ENCODE measurements at places on chromosomes 1 and 21.

DNA sequence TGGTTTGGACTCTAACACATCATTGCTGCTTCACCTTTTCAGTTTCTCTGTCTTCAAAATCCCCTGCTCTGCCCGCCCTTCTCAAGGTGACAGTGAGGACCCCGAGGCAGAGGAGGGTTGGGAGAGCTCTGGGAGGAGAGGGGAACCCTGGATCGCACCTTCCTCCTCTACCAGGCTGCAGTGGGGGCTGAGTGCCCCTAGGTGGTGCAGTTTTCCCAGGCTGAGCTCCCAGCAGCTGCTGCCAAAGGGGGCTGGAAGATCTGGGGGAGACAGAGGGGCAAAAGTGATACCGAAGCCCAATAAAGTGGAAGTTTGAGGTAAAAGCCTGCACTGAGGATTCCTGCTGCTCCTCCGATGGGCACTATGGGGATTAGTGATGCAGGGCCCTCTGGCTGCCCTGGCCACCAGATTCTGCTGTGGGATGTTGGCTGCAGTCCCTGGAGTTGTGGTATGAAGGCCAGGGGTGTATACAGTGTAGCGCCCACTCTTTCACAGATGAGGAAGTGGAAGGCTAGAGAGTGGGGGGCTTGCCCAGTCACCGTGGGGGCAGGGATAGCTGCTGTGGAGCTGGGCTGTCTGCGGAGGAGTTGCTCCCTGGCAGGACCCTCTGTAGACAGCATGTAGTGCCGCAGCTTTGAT lies 40.7 kb upstream of the SCMH1 start:
- DNase-seq: no peak

DNA sequence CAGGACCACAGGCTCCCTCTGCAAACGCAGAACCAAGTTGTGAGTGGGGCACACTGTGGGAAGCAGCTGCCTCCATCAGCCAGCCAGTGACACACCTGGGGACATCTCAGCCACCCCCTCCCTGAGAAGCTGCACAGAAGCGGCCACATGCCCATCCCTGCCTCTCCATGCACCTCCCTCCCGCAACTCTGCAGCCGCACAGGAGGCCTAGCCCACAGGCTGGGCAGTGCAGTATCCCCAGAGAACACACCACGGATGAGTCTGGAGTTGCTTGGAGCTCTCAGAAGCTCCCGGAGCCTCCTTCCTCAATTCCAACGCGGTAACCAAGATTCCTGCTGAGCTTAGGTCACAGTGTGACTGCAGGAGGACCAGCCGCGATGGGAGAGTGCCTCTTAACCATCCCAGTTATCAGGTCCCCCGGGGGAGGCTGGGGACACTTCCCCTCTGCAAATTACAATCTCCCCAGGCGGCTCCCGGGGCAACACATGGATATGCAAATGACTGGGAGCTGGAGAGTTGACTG lies 1.2 kb upstream of the WNT3A start:
- no peak for DNase-seq

DNA sequence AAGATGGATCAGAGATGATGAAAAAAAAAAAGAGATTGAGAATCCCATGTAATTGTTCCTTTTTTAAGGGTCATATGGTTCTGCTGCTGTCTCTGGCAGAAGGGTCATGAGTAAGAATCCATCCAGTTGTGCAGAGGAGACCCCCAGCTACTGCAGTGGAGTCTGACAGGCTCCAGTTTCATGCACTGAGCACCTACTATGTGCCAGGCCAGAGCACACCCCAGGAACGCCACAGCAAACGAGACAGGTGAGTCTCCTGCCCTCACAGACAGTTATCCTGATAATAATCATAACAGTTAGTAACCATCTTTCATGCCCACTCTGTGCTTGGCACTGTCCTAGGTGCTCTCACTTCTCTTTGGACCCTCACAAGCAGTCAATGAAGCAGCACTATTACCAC lies 420.0 kb downstream of the MATN1 start:
- no peak for DNase-seq

DNA sequence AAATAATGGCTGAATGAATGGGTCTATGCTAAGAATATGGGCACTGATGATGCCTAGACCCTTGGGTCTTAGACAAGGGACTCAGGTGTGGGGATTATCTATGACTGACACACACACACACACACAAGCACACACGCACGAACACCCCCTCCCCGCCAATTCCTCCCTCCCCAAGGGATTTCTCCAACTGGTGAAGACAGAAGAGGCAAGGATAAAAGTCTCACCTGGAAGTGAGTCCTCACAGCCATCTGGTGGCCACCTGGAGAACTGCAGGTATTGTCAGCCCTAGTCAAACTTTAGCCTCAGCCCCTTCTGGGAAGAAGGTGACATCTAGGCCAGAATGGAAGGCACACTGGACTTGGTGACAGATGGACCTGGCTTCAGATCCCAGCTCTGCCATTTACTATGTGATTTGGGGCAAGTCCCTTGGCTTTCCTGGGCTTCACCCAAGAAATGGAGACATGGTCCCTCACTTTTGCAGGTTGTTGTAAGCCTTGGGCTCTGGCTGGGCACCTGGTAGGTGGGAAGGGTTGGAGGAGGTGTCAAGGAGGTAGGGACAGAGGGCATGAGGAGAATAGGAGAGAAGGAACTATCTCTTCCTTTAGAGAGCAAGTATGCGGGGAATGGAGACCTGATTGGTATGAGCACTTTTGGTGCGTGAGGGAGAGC lies 4.0 kb upstream of the GPR3 start:
- no peak for DNase-seq

DNA sequence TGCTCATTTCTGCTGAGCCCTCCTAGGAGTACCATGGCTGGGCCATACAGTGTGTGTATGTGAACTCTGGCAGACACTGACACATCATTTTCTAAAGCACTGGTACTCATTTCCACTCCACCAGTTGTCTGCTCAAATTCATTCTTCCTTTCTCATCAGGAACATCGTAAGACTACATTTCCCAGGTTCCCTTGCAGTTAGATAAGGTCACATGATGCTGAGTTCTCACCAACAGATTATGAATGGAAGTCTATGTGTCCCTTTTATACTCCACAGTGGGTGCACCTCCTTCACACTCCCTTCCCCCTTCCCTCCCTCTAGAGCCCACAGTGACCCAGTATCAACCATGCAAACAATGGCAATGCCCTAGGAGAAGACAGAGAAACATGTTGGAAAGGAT lies 38.3 kb upstream of the PAX7 start:
- no peak for DNase-seq

- peak; percentile 48 for DNase-seq
Measured at GRCh38 chr1:165871311-165872067, 44.1 kb downstream of the UCK2 start.

DNA sequence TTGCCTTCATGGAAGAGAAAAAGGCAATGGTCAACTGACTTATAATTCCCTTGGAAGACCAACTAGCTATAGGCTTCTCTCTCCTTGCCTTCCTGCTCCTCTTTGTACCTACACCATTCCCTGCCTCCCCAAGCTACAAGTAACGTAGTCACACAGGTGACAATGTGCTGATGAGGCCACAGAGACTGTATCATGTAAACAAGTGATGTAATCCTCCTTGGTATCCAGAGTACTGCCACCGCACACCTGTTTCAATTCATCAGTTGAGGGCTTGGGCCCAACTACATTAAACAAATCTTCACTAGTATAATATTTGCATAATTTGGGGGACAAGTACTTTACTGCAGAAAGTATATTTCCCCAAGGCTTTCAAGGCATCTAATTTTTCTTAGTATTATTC lies 76.4 kb upstream of the SCYL3 start:
- DNase-seq: no peak

GRCh38 chr1:85339656-85340399 lies 63.4 kb upstream of the BCL10 start:
- DNase-seq: no peak

- DNase-seq: no peak
Measured at GRCh38 chr1:195197116-195197515, 1411.1 kb downstream of the KCNT2 start.

DNA sequence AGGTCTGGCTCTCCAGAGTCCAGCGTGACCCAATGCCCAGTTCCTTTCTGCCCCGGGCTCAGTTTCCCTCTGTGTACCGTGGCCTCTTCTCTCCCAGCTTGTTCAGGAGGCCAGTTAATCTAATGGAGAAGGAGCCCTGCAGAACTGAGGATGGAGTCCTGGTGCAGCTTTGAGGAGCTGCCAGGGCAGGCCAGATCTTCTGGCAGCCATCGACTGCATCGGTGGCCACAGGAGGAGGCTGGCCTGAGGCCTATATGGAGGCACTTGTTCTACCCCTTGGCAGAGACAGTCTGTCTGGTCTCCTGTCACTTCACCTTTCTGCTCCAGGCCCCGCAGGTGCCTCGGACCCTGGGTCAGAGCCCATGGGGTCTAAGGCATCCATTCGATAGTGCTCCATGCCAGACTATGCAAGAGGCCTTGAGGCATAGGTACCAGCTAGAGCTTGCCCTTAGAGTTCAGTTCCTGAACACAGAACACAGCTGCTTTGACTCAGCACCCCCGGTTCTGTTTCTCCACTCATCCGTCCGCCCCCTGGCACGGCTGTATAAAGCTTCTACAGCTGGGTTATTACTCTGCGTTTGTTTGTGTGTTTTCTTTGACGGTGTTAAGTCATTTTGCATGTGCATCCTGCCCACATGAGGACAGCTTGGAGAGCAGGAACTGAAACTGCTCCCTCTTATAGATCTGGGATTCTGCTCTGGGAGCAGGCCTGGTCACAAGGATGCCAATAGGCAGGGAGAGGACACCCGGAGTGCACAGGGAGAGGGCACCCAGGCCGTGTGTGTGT lies 18.5 kb upstream of the LRRN2 start:
- no peak for DNase-seq

DNA sequence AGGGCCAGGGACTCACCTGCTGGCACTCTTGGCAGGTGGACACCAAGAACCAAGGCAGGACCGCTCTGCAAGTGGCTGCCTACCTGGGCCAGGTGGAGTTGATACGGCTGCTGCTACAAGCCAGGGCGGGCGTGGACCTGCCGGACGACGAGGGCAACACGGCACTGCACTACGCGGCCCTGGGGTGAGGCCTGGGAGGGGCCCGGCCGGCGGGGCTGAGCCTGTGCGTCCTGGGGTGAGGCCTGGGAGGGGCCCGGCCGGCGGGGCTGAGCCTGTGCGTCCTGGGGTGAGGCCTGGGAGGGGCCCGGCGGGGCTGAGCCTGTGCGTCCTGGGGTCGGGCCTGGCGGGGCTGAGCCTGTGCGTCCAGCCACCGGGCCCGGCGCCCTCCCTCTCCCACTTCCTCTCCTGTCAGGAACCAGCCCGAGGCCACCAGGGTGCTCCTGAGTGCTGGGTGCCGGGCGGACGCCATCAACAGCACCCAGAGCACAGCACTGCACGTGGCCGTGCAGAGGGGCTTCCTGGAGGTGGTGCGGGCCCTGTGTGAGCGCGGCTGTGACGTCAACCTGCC lies 4.6 kb upstream of the MMP23B start:
- no peak for DNase-seq

DNA sequence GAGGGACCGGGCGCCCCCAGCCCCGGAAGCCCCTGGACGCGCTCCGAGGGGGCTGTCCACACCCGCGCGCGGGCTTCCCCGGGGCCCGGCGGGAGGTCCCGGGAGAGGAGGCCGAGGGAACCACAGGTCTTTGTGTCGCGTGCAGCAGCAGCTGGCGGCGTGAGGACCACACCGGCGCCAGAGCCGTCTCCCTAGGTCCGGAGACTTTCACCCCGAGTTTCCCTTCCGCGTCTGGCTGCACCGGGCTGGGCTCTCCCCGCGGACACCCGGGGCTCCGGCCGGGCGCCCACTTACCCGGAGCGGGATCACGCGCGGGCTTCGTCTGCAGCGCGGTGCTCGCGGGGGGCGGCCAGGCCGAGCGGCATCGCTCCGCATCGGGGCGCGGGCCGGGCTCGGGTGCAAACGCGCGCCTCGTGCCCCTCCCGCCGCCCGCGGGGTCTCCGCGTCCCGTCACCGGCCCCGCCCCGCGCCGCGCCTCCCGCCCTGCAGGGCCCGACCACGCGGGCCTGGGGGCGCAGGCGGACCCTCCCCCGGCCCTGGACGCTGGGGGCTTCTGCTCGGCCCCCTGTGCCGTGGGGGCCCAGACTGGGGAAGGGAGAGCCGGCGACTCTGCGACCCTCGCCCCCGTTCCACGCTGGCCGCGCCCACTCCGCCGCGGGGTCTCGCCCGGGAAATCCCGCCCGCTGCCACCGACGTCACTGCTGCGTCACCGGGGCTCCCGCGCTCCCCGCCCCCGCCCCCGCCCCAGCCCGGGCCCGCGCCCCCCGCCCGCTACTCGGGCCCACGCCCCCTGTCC lies at the start of gene GNG4:
TSS of gene GNG4 (minus strand) at position 417 of the 796 bp plus-strand sequence. CDS start 65,946 bp downstream, outside the sequence.
- DNase-seq: no peak

DNA sequence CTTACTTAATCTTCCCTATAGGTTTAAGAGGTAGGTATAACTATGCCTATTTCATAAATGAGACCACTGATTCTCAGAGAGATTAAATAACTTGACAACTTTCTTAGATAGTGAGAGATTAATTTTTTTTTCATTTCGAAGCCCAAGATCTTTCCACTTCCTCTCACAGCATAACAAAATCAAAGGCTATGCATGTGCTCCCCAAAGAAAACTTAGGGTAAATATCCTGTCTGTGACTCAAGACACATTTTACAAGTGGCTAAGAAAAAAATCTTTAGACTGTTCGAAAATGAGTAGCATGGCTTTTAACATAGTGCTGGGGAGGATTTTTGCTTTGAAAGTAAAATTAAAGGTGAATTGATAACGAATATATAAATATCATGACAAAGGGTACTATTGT lies 8.2 kb upstream of the C1orf141 start:
- no peak for DNase-seq

- DNase-seq: no peak
Measured at GRCh38 chr1:41613689-41614574, 129.4 kb upstream of the EDN2 start.

DNA sequence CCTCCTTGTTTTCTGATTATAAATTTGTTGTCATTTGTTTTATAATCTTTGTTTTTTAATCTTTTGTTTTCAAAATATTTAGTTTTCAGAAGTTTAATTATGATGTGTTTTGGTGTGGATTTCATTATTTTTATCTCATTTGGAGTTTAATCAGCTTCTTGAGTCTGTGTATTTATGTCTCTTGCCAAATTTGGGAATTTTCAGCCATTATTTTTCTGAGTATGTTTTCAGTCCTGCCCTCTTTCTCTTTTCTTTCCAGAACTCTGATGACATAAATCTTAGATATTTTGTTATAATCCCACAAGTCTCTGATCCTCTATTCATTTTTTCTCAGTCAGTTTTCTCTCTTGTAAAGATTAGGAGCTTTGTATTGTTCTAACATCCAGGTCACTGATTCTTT lies 89.8 kb downstream of the RHOU start:
- no peak for DNase-seq

GRCh38 chr1:920010-920409 lies 3.7 kb upstream of the SAMD11 start:
- DNase-seq: no peak

GRCh38 chr1:18712252-18712600 lies 81.6 kb downstream of the PAX7 start:
- DNase-seq: no peak
